ENCODE measurements at places on chromosomes 12 and 14. TPM values are rescaled to one million over a fixed set of nuclear protein-coding genes. Genes with fewer than 3 reads are reported as not detected.

DNA sequence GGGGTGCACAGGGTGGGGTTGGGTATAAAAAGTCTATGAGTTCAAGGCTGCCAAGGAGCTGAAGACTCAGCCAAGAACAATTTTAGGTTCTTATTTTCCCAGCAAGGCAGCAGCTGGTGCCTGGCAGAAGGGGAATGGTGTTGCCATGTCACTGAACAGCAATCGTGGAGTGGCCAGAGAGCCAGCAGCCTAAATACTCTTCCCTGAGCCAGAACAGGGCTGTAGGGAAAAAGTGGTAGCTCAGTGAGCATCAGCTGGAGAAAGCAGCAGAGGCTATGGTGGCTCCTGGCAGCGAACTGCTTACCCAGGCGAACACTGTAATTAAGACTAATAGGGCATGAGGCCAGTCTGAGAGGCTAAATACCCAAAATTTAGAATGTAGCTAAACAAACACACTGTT lies 334.9 kb downstream of the RMST start:
- H3K27ac ChIP-seq = no peak overlapping the region
- no peak overlapping the region for H3K4me3 ChIP-seq
- no peak for DNase-seq
- no peaks in the 10 kb centered on the region for H3K36me3 ChIP-seq
- no peaks in the 10 kb centered on the region for H3K4me1 ChIP-seq

- no peaks in the 10 kb centered on the region for H3K27me3 ChIP-seq
- H3K4me1 ChIP-seq = no peaks in the 10 kb centered on the region
- H3K27ac ChIP-seq = no peak overlapping the region
Measured at GRCh38 chr14:78863143-78863542, 693.0 kb downstream of the NRXN3 start.

DNA sequence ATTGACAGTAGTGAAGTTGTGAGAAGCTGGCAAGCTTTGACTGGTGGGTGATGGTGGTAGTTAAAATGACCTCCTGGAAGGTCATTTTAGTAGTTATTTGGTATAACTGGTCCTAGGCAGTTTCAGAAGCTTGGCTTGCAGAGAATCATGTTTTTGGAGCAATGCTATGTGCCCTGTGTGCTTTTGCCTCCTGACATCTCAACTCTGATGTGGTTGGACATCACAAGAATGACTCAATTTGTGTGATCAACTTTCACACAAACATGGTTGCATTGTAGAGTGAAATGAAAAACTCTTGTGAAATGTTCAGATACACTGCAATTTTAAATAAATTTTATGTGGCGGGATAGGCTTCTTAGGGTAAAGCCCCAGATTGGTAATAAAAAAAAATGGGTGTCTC lies 8.3 kb upstream of the ABCD2 start:
- no peak for DNase-seq
- H3K27me3 ChIP-seq = no peaks in the 10 kb centered on the region
- H3K27ac ChIP-seq = no peak overlapping the region

GRCh38 chr12:132367071-132367851 lies 37.9 kb upstream of the GALNT9 start:
- no peaks in the 10 kb centered on the region for H3K4me1 ChIP-seq
- H3K27ac ChIP-seq = no peak overlapping the region
- no peaks in the 10 kb centered on the region for H3K36me3 ChIP-seq
- H3K4me3 ChIP-seq = no peak overlapping the region
- DNase-seq = no peak
- peaks cover 36% of the 10 kb centered on the region for H3K27me3 ChIP-seq

DNA sequence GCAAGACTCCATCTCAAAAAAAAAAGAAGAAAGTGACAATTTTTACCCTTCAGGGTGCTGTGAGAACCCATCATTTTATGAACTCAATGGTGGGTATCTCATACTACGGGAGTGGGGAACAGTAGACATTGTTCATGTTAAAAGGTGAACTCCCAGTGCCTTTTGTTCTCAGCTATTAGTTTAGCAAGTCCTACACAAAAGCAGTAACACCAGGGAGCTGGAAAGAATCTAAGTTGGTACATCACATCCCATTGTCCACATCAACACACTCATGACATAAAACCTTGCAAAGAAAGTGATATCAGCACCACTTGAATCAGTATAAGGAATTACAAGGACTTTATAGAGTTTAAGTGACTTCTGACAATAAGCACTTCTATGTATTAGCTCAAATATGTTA lies 47.4 kb upstream of the ABCC9 start:
- no peaks in the 10 kb centered on the region for H3K27me3 ChIP-seq
- no peak overlapping the region for H3K4me3 ChIP-seq
- no peak overlapping the region for H3K27ac ChIP-seq
- no peaks in the 10 kb centered on the region for H3K4me1 ChIP-seq

DNA sequence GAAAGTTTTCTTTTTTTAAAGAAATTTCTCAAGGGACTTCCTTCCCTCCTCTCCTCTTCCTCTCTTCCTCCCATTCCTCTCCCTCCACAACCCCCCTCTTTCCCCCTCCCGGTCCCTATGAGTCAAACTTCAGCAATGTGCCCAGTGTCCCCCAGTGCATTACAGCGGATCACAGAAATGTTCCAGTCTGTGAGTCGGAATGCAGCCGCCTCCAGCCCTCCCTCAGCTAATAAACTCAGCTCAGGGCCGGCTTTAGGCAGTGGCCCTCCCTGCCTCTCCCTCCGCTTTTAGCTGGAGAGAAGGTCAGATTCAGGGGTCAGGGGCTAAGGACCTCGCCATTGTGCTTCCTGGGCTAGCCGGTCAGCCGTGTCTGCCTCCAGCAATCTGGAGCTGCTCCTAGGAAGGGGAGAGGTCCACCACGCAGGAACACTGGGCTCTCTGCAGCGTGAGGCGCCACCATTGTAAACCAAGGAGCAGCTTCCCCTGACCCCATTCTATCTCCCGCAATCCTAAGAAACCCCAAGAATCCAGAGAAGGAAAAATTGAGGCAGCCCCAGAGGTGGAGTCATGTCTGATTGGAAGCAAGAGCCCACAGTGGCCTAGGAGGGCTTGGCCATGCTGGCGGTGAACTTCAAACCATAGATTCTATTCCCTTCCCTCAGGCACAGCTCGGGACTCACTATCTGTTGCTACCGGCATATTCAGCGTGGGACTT lies 1.1 kb upstream of the HDAC7 start:
- peaks cover 90% of the 10 kb centered on the region for H3K4me1 ChIP-seq
- DNase-seq = peak; percentile 92
- peak overlapping the region; percentile 81 for H3K4me3 ChIP-seq
- no peaks in the 10 kb centered on the region for H3K27me3 ChIP-seq
- H3K36me3 ChIP-seq = no peaks in the 10 kb centered on the region

DNA sequence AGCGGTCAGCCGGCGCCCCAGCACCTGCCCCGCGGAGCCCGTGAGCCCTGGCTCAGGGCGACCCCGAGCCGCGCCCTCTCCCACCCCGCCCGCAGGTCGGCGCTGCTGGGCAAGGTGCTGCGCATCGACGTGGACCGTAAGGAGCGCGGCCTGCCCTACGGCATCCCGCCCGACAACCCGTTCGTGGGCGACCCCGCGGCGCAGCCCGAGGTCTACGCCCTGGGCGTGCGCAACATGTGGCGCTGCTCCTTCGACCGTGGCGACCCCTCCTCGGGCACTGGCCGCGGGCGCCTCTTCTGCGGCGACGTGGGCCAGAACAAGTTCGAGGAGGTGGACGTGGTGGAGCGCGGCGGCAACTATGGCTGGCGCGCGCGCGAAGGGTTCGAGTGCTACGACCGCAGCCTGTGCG lies 14.4 kb downstream of the HHIPL1 start:
- no peak for DNase-seq
- H3K27ac ChIP-seq = no peak overlapping the region
- no peaks in the 10 kb centered on the region for H3K36me3 ChIP-seq

DNA sequence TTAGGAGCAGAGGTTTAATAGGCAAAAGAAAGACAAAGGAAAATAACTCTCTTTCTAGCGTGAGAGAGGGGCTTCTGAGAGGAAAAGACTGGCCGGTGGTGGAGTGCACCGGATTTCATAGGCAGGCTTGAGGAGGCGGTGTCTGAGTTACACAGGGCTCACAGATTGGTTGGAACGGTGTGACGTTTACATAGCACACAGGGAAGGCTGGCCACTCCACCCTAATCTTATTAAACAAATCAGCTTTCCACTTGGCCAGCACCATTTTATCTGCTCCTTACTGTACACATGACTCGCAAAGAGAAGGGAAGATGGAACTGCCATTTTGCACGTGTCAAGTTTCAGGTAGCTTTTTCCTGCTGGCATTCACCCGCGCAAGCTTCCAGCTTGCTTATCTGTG lies 587.7 kb downstream of the RPL10L start:
- H3K4me1 ChIP-seq = no peaks in the 10 kb centered on the region
- H3K27me3 ChIP-seq = no peaks in the 10 kb centered on the region
- H3K36me3 ChIP-seq = no peaks in the 10 kb centered on the region
- no peak overlapping the region for H3K27ac ChIP-seq

The PSMA3 gene
- total RNA-seq = 150 TPM

The VRTN gene
- total RNA-seq = not detected

The NKX2-8 gene
- total RNA-seq = not detected

The MMP14 gene
- 29.4 TPM for total RNA-seq

The C12orf56 gene
- not detected for total RNA-seq

The EXOC3L4 gene
- total RNA-seq = 0.16 TPM

The SOCS2 gene
- 8.6 TPM for total RNA-seq

The SVOP gene
- 2.8 TPM for total RNA-seq

The DEPDC4 gene
- 0.97 TPM for total RNA-seq
